ENCODE measurements at places on chromosomes 2 and 18.

GRCh38 chr2:68237976-68238580, 14.3 kb downstream of the PPP3R1 start:
- no peak for DNase-seq

- peak; percentile 51 for DNase-seq
Observed at GRCh38 chr2:232142049-232142448, 180.5 kb downstream of the DIS3L2 start.

GRCh38 chr18:35578481-35578880, 3.1 kb upstream of the GALNT1 start:
- no peak for DNase-seq

GRCh38 chr2:148860037-148860436, 15.0 kb upstream of the KIF5C start:
- no peak for DNase-seq

DNA sequence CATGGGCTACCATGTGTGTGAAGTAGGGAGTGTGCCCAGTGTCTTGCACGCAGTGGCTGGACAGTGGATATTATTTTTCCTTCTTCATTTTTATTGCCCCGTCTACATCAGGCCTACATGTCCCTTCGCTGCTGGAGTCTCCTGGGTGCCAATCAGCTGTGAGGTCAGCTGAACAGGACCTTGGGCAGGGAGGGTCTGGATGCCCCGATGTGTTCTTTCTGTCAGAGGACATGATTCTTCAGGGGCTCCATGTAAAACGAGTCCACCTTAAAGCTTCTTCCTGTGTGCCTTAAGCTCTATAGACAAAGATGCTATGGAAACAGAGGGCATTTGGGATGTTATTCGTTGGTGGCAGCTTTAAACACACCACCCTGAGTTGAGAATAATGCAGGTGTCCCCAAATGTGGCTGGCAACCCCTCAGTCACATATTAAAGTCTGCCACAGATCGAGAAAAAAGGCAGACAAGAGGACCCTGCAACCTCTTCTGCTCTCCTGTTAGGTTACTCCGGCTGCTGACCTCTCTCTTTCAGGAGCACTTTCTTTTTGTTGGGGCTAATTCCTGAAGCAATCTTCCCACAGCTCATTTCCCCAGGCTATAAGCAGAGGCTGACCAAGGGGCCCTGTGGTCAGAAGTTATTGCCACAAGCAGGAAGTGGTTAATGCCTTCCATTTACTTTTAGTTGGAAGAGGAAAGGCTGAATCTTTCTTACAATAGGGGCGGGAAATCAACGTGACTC, 20.0 kb downstream of the GREB1 start:
- no peak for DNase-seq

- no peak for DNase-seq
Observed at GRCh38 chr2:68799140-68800026, 64.8 kb downstream of the ARHGAP25 start.

- no peak for DNase-seq
Observed at GRCh38 chr2:195411219-195411687, 245.8 kb upstream of the SLC39A10 start.

DNA sequence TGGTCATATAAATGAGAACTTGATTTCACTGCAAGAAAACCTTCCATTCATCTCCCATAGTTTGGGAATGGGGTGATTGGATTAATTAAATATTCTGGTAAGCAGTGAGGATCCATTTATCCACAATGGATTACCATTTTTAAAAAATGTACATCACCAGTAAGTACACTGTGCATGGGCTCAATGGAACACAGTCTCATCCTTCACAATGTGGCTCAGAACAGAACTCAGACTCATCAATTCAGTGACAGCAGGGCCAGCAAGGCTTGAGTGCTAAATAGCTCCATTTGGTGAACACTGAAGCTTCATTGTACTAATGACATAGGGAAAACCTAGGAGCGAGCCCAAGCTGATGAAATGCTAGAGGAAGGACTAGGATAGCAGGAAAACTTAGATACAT, 223.8 kb downstream of the CMPK2 start:
- DNase-seq = peak; percentile 6

DNA sequence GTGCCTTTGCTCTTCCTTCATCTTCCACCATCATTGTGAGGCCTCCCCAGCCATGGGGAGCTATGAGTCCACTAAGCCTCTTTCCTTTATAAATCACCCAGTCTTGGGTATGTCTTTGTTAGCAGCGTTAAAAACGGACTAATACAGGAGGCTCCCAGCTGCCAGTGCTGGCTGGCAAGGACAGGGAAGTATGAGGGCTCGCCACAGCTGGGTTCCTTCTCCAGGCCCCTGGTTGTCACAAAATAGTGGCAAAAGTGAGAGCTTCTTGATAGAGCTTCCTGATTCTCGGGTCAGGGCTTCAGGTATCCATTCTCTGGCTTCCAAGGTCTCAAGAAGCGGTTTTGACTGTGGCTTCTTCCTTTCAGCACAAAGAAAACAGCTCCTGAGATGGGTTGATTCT, 85.0 kb downstream of the ZNF516 start:
- no peak for DNase-seq

GRCh38 chr2:241946306-241947003, 76.9 kb downstream of the RTP5 start:
- DNase-seq = no peak

GRCh38 chr2:29104688-29105087, 10.5 kb upstream of the CLIP4 start:
- DNase-seq = no peak

- DNase-seq = no peak
Observed at GRCh38 chr2:25618676-25619075, 54.7 kb downstream of the DTNB start.

DNA sequence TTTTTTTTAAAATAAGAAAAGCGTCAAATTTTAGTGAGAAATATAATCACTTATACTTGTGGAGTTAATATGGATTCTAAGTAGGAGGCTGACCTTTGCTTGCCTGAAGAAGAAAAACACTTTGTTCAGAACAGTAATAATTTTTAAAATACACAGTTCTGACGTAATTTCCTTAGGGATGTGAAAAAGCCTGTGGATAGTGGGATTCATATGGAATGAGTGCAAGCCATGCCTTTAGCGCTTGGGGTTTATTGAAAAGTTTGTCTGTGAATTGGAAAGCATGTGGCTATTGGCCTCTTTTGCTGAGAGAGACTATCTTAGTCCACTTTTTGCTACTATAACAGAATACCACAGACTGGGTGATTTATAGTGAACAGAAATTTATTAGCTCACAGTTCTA, 151.3 kb downstream of the CCDC85A start:
- no peak for DNase-seq

DNA sequence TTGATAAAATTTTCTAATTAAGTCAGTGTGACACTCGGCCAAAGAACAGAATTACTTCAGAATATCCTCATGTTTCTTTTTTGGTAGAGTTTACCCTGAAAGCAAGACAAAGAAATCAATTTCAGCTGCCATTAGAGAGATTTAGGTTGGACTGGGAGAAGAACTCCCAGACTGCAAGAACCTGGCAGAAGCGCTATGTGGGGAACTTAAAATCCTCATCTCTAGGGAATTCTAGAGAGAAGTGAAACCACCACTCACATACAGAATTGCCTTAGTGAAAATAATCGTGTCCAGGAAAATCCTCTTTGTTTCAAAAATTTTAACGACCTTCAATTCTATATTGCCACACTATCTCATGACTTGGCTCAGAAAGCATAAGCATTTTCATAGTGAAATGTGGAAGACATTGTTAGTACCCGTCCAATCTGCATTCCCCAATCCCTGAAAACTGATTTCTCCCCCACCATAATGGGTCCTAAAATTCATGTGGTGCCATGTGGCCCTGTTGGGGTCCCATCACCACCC, 297.3 kb upstream of the MEIS1 start:
- no peak for DNase-seq

GRCh38 chr2:126299469-126299976, 356.4 kb upstream of the GYPC start:
- no peak for DNase-seq

DNA sequence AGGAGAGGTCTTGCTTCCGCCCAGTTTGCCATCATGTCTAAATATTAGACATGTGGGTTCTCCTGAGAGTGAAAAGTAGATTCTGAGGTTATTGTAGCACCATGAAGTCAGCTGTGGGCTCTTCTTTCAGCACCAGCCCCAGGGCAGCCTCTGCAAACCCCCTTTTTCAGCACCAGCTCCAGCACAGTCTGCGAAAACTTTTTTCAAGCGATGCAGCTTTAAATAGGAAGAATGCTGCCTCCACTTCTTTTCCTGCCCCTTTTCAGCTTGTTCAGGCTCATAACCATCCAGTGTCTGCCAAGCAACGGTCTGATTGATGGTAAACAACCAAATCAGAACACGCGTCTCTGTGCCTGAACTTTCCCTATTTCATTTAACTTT, at the start of gene COL5A2:
COL5A2 (minus strand) TSS at position 192 of the 381 bp plus-strand sequence; CDS start at position 35, 157 bp downstream.
- no peak for DNase-seq

GRCh38 chr2:113252047-113252590, 26.6 kb downstream of the PAX8 start:
- no peak for DNase-seq

DNA sequence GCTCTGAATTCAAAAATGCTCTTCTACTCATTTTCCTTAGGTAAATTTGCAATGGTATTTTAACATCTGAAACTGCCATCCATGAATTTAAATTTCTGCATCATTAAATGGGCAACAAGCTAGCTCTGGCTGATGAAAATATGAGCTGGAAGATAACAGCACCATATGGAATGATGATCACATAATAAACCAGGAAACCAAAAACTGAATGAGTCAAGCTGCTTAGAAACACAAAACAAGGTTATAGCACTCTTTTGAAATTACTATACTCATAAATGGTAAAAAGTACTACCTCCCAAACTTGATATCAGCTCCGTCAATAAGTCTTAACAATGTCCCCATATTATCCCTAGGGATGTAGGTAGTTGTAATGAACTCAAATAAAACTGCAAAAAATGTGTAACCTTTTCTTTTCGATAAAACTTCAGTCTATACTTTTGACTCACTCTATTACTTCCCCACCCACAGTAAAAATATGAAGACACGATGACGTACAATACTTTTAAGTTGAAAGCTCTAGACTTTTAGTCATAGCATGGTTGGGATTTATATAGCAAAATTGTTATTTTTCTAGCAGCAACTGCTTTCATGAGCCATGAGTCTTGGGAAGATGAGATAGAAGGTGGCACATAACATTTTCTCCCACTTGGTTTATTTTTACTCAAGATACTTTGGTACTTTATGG, 396.7 kb downstream of the CDH2 start:
- no peak for DNase-seq

- DNase-seq = no peak
Observed at GRCh38 chr2:31386648-31387047, 27.9 kb downstream of the XDH start.

GRCh38 chr2:128499367-128500137, 180.9 kb upstream of the HS6ST1 start:
- DNase-seq = no peak

DNA sequence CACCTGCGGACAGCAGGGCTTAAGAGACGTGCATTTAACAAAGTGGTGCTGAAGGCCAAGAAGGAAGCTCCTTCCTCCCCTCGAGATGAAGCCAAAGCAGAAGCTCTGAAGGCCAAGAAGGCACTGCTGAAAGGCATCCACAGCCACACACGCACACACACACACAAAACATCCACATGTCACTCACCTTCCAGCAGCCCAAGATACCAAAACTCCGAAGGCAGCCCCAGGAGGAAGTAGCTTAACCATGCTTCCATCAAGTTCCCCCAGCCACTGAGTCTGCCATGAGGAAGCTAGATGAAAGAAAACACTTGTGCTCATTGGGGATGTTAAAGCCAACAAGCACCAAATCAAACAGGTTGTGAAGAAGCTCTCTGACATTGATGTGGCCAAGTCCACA, 175.7 kb upstream of the POU3F3 start:
- DNase-seq = no peak

- no peak for DNase-seq
Observed at GRCh38 chr2:197873293-197873701, 68.9 kb downstream of the PLCL1 start.

DNA sequence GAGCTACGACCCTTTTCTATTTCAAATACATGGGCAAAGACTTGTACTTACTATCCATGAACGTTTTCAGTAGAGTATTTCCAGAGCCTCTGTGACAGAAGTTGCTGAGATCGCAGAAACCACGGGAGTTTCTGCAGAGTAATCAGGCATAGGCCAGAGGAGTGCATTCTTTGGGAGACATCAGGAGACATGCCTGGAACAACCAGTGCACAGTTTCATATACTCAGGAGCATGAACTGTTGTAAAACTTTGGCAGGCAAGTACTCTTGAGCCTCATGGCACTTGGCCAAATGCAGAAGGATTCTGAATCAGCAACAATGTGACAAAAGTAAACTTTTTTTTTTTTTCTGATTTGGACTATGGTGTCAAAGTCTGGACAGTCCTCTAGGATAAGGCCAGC, 307.1 kb downstream of the GRB14 start:
- no peak for DNase-seq

DNA sequence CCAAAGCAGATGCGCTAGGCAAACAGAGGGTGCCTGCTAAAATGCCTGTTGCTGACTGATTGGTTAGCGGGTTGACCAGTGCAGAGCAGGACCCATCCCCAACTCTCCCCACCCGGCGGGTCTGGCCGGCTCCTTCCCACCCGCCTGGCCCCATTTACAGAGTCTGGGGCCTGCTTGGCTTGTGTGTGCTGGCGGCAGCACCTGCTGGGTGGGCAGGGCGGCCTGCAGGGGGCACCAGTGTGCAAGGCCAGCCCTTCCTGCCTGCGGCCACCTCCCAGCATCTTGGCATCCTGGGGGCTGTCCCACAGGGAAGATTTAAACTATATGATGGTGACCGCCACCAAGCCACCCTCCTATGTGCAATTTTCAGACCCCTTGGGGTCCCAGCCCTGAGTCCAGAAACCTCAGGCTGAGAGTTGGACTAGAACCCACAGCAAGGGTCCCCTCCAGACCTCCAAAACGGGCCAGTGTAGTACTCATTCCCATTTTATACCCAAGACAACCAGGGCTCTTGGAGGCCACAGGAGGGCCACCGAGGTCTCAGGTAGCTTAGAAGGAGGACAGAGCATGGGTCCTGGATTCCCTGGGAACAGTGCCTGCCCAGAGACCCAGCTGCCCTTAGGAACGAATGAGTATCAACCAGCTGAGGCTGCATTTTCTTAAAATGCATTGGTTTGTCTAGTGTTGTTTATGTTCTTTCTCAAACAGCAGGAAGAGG, 173.6 kb downstream of the SMAD7 start:
- DNase-seq = peak; percentile 44

- DNase-seq = no peak
Observed at GRCh38 chr18:62621546-62621945, 93.8 kb upstream of the PHLPP1 start.

GRCh38 chr2:192749611-192750200, 555.0 kb upstream of the TMEFF2 start:
- no peak for DNase-seq

DNA sequence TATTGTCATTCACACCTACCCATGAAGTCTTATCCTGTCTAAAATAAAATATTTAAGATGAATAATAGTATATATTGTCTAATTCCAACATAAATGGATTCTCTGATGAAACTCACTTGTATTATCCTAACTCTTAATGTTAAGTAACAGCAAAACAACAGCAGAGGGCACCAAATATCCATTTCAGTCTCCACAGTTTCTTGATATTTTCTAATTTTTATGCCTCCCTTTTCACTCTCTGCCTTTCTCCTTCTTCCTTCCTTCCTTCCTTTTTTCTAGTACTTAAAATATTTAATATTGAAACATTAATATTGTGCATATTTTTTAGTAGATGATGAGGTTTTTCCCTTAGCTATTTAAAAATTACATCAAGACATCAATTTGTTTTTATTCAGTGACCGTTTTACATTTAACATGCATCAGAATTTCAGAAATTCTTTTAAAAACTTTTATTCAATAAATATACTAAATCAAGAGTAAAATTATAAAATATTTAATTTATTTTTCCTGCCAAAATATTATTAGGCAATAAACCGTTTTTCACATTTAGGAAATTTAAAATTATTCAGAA, 97.6 kb downstream of the WDR7 start:
- peak; percentile 69 for DNase-seq

Data from midbrain (tissue), 1 donor.